Right cardiac atrium (tissue), 5 donors: ENCODE measurements at places on chromosomes 6 and 20.
A peak's percentile ranks its signal among the peaks of the same experiment; 100 is the strongest.

DNA sequence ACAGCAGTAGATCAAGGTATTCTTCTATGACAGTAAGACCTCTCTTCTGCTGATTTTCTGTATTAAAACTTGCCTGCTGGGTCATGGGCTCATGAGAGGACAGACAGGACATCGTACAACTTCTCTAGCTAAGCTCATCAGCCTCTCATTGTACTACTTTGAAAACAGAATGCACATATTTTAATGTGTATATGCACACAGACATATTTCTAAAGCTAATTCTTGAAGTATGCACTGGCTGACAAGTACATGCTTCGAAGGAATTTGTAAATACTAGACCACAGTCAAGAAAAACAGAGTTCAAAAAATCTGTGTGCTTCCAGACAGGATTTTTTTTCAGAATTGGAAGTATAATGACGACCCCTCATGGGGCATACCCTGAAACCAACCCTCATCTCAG, 81.7 kb upstream of the CD83 start:
- DNase-seq, result no peak

DNA sequence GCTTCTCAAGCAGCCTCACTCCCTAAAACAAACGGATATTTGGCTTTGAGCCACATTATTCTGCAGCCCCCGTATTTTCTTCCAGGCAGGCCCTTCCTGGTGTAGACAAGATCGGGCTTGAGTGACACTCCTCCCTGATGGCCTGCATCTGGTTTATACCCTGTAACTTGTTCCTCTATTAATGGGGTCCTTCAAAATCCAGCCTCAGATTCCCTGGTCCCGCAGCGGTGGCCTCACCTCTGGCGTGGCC, 375 bp upstream of the TMEM14C start:
- no peak for DNase-seq

DNA sequence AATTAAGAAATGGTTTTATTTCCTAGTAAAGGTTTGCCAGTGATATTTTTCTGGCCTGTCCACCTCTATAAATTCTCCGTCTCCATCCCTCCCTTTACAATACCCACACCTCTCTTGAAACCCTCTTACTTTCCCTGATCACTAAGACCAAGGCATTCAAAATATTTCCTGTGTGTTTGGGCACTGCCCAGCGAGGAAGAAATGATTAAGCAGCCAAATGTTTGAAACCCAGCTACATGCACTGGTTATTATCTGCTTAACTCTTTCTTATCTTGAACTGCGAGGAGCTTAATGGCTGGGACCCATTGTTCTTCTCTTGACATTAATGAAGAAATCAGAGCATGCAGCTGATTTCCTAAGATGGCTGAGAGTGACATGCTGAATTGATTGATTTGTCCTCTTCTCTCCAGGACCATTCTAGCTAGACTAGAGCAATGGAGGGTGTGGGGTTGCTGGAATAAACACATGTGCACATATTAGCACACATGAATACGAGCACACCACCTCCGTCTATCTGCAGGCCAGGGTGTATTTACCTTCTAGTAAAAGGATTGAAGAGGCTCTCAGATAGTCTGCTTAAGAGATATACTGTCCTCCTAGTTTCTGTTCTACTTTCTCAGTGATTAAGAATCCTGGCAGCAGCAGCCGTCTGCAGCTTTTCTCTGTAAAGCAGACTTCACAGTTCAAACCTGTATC, 46.1 kb upstream of the PRDM1 start:
- DNase-seq, result no peak

DNA sequence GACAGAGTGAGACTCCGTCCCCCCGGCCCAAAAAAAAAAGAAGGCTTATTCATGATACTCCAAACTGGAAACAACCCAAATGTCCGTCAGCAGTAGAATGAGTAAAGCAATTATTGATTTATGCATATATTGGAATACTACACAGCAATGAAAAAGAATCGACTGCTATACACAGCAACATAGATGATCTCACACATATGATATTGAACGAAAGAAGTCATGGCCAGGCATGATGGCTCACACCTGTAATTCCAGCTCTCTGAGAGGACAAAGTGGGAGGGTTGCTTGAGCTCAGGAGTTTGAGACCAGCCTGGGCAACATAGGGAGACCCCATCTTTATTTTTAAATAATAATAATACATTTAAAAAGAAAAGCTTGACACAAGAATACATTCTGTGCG, 28.5 kb downstream of the BCAS4 start:
- DNase-seq, result no peak

GRCh38 chr6:44079672-44080071, 47.6 kb downstream of the MRPL14 start:
- peak; percentile 29 for DNase-seq

DNA sequence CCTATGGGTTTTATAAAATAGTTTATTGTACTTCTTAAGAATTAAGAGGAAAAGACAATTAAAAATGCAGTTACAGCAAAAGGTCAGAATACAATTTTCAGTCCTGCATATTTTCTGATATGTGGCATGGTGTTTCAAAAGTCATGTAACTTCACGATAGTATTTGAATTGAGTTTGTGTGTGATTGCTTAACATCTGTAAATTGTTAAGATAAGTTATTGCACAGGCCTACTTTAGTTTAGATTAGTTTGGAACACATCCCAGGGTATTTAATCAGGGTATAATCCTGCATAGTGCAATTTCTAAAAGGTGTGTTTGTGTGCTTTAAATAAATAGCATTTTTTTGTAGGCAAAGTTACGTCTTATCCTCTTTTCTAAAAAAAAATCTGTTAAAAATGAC, 289.6 kb downstream of the RIMS1 start:
- DNase-seq, result no peak

DNA sequence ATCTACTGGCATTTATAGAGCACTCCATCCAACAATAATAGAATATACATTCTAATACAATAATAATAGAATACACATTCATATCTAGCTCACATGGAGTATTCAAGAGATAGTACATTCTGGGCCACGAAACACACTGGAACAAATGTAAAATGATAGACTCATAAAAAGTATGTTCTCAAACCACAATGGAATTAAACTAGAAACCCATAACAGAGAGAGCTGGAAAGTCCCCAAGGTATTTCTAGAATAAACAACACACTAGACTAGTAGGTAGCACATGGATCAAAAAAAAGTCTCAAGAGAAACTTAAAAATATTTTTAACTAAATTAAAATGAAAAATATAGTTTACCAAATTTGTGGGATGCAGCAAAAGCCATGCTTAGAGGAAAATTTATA, 9.1 kb upstream of the TP53TG5 start:
- no peak for DNase-seq

DNA sequence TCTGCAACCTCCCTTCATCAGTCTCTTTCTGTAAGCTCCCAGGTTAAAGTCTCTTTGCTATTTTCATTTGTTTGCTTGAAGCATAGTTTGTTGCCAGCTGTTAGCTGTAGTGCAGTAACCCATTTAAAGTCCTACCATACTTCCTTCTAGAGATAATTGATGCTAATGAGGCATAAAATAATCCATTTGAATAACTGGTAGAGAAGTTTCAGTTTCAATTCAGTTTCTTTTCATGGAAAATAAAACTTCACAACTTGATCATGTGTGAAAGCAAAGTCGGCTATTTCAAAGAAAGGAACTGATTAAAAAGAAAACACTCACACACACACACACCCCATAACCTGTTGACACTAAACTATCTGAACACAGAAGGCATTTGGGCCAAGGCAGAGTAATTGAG, 68.5 kb upstream of the TENT5A start:
- no peak for DNase-seq

DNA sequence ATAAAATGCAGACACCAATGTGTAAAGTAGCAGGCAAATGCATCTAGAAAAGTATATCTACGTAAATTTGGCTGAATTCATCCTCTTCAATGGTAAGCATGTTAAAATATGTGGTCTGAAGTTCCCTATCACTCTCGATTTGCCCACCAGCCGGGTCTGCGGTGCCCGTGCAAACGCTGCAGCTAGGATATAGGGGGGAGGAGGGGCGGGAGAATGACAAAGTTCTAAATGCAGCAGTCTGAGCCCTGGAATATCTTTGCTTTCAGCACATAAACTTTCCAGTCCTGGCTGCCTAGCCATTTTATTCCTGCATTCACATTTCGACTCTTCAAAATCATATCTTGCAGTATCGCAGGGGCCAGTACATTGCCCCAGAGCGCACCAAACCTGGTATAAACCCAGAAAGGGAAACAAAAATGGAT, 708 bp downstream of the NRN1 start:
- no peak for DNase-seq

DNA sequence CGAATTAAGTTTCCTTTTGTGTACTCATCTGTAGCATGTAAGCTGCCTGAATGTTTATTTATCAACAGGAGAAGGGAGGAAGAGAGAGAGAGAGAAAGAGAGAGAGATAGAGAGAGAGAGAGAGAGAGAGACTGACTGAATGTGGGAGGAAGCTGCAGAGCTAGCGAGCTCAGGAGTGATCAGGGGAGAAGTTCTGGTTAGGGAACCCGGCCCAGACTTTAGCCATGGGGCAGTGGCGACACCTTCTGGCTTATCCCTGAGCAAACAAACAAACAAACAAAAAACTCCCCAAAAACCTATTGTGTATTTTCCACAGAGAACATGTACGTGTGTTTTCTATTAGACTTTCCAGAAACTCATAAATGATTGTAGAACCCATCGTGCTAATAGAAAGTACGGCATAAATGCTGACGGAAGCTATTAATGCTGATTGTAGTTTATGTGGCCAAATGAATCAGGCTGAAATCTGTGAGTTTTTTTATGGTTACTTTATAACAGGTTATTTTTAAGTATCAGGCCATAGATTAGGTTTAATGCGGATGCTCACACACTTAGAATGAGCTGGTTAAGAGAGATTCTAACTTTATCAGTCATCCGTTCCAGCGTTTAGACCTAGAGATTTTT, 92.8 kb downstream of the CLIC5 start:
- peak; percentile 82 for DNase-seq

DNA sequence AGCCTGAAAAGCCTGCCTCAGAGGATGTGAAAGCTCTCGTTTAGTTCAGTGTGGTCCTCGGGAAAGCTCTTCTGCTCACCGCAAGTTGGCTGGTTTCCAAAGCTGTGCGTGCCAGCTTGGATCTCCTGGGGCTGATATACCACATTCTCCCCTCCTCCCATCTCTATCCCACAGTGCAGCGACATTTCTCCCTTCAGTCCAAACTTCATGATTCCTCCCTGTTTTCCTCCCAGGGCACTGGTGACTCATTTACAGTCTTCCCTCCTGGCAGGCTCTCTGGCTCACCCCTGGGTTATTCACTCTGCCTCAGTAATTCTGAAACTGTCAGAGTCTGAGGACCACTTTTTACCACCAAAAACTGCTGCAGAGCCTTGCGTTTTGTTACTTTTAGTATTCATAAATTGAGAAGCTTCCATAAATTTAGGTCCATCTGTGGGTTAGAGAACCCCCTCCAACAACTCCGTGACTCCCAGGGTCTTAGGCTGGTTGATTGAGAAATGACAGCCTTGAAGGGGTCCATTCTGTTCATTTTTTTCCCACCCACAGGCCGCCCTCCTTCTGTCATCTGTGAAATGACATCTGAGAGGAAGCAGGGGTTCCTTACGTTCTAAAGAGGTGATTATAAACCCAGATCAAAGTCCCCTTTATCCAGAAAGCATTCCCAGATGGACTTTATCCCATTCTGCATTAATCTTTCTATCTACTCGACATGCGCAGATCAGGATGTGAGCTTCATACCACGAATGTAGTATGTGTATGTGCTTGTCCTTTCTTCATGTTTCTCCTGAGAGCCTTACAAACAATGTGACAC, 6.1 kb downstream of the TRIM10 start:
- DNase-seq, result no peak

DNA sequence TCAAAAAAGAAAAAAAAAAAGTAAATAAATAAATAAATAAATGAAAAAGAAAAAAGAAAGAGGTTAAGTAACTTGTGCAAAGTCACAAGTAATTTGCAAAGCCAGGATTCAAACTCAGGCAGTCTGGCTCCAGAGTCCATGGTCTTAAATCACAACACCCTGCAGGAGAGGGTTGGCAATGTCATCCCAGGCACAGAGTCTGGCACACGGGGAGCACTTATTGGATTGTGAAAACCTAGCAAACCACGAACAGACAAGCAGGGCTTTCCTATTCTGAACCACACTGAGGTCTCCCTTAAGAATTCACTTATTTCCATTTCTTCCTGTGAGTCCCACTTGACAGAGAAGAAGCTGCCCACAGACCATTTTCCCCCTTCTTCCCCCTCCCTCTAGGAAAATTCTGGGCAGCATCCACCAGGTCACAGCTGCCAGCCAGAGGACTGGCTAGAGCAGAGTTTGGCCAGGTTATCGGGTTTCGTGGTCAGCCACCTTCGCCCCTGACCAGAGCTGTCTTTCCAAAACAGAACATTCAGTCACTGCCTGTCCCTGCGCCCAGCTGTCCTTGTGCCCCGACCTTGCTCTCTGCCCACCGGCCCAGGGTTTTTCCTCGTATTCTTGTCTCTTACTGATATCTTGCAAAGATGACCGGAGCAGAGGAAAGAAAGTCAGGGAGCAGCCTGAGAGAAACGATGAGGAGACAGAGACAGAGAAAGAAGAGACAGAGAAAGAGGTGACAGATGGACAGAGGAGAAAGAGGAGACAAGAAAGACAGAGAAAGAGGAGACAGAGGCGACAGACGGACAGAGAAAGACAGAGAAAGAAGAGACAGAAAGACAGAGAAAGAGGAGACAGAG, 106.4 kb upstream of the PTPN1 start:
- peak; percentile 64 for DNase-seq

DNA sequence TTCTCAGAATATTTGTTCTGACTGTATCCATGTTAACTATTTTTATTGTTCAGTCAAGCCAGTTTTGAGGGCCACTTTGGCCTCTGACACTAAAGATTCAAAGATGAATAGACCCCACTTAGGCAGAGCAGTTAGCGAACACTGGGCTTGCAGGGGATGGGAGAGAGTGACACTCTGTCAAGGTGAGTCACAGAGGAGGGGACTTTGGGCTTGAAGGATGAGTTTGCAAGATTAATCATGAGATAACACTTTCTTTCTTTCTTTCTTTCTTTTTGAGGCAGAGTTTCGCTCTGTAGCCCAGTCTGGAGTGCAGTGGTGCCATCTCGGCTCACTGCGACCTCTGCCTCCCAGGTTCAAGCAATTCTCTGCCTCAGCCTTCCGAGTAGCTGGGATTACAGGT, 46.4 kb downstream of the SPATA2 start:
- no peak for DNase-seq

DNA sequence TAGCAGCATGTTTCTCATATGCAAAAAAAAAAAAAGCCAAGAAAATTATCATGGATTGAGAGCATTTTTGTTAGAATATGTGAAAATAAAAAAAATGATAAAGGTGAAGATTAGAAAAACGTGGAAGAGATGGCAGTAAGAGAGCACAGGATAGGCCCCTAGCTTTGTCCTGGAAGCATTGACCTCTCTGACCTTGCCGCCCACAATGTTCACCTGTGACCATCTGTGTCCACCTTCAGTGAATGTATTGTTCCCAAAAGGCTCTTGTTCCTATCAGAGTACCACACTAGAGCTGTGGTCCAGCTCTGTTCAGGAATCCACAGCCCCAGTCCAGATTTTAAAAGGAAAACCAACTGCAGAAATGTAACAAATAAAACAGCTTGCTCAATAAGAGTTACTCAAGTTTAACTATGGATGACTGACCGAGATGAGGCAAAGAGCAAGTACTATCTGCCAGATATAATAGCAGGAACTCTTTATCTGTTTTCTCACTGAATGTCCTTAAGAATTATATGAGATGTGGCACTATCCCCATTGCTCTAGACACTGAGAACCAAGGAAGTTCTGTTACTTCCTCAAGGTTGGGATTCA, 287.7 kb upstream of the STXBP5 start:
- no peak for DNase-seq

- DNase-seq, result no peak
These were observed 4.3 kb upstream of the CCDC167 start for GRCh38 chr6:37504024-37504423.
